Stimulated activated CD8-positive, alpha-beta memory T cell treated with anti-CD3 and anti-CD28 coated beads, Interleukin-4, amount 100 ng/mL, for 48 hours (primary cell): ENCODE measurements at places on chromosomes 6 and 20.

GRCh38 chr6:18166312-18167036 is 11.3 kb downstream of the KDM1B start:
- DNase-seq, result no peak

- no peak for DNase-seq
Observed at GRCh38 chr6:30820193-30820592, 64.1 kb upstream of the DDR1 start.

DNA sequence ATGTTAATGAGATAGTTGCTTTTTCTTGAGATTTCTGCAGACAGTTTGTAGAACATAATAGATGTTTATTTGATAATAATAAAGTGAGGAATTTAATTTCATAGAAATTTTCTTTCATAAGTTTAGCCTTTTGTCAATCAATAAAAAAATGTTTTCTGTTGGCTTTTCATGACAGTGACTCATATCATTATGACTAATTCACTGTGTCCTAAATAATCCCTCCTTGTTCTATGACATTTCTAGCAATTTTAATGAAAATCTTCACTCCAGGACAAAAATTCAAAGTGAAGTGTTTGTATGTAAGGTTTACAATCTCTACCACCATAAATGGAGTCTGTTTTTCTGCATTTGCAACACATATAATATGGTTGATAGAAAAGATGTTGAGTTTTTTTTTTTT is 109.9 kb downstream of the UTRN start:
- DNase-seq, result no peak

DNA sequence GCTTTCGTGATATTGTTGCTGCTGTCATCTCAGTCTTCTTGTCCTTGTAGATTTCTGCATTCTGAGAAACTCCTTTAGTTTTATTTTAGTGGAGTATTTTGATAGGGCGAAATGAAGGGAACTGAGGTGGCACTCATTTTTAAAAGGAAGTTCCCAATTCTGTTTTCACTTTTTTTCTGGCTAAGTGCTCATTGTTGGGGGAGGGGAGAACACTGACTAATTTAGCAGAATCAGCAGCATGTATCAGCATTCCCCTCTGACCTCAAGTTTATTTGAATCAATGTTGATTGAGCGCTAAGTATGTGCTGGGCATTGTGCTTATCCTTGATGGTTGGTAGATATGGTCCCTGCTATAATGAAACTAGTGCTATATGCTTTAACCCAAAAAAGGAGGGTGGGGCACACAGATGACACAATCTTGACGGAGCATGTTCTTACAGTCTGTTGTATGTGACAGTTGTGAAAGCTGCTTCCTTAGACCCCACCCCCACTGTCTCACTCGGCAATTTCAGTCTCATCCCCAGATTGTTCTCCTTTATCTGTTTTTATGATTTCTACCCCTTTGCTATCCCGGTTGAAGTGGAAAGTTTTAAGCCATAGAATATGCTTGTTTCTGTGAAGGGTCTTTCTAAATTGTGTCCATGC is 262.4 kb downstream of the SOX4 start:
- DNase-seq, result no peak

- DNase-seq, result no peak
Observed at GRCh38 chr20:10179574-10180298, 38.9 kb upstream of the SNAP25 start.
